Memory B cell (primary cell): ENCODE measurements at places on chromosomes 12 and 14.

DNA sequence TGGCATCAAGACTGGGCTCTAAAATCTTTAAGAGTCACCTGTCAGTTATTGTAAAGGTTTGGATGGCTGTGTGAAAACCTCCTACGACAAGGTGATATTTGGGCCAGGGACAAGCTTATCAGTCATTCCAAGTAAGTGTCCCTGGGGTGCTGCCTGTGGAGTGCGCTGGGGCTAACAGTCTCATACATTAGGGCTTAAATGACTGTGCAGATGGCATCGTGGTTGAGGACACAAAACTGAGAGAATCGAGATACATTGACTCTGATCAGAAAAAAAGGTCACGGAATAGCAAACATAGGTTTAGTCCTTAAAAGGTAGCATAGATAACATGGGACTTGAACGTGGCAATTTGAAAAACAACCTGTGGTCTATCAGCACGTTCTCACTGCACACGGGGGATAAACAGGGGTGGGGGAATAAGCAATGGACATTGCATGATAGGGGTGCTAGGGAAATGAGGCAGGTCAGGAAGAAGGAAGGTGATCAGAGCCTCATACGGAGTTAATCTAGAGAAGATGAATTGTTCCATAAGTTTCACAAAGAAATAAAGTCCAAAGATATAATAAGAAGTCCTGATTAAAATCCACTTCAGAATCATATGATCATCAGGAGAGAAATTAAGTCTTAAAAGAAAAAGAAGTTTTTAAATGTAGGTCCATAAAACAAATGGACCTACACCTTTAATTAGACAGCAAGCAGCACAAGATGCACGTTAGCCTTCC is 100.3 kb downstream of the DAD1 start:
- DNase-seq, result no peak

DNA sequence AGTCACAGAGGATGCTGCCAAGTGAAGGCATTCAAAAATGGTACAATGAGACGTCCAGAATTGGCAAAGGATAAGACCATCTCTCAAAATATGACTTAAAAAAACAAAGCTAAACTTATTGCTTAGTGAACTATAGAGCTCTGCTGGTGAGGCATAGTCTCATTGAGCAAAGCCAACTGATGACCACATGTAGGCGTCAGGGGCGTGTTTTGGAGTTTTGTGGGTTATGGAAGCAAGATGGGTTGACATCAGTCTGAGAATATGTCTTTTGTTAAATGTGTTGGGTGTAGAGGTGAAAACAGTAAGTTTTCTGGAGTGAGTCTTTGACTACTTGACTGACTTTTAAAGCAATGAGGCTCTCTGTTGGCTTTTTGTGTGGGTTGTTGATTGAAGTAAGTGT is 47.2 kb downstream of the ATL1 start:
- no peak for DNase-seq

DNA sequence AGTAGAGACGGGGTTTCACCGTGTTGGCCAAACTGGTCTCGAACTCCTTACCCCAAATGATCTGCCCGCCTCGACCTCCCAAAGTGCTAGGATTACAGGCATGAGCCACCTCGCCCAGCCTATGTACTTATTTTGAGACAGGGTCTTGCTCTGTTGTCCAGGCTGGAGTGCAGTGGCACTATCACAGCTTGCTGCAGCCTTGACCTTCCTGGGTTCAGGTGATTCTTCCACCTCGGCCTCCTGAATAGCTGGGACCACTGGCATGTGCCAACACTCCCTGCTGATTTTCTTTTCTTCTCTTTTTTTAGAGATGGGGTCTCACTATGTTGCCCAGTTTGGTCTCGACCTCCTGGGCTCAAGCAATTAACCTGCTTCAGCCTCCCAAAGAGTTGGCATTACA is 14.0 kb upstream of the HNF1A start:
- no peak for DNase-seq

- DNase-seq, result no peak
Observed at GRCh38 chr12:112341046-112341825, 41.0 kb downstream of the HECTD4 start.

DNA sequence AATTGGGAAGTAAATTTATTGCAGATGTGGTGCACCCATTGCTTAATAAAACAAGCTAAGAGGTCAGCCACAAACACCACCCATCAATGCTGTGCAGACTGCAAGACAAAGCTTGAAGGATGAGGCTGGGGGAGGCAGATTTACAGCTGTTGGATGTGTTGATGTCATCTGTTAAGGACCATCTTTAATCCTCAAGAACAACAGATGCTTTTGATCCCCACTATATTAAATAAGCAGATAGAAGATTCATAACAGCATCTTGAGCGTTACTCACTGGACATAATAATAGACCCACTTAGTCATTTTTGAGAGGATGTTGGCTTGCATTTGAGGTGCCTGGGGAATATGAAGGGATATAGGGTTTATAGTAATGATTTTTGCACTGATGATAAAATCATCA is 58.8 kb downstream of the GPR68 start:
- DNase-seq, result no peak

GRCh38 chr12:109169262-109169661 is 52.9 kb downstream of the ACACB start:
- DNase-seq, result no peak
